ENCODE measurements at places on chromosomes 12 and 14.

DNA sequence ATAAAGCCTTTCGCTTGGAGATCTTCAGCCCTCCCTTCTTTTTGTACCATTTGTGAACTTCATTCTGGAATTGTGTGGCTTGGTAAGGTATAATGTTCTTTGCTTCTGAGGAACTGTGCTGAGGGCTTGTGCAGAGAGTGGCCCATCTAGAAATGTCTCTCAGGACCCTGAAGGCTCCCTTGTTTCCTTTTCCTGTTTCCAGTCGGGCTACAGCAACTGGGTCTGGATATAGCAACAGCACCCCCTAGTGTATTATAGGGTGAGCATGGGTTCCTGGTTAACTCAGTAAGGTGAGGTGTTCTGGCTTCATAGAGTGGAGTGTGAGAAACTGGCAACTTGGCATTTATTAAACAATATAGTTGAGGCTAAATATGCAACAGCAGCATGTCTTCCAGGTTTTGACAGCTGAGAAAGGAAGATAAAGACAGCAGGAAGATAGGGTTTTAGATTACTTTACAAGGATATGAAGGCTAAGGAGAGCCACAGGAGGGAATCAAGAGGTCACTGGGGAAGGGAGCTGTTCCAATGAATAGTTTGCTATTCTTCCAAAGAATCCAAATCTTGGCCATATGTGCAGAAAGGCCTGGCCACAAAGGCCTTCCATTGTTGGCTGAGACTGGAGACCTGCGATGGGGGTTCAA lies 49.1 kb upstream of the RNU6-8 start:
- DNase-seq, result no peak

GRCh38 chr12:39533951-39534350 lies 85.7 kb downstream of the ABCD2 start:
- no peak for DNase-seq

DNA sequence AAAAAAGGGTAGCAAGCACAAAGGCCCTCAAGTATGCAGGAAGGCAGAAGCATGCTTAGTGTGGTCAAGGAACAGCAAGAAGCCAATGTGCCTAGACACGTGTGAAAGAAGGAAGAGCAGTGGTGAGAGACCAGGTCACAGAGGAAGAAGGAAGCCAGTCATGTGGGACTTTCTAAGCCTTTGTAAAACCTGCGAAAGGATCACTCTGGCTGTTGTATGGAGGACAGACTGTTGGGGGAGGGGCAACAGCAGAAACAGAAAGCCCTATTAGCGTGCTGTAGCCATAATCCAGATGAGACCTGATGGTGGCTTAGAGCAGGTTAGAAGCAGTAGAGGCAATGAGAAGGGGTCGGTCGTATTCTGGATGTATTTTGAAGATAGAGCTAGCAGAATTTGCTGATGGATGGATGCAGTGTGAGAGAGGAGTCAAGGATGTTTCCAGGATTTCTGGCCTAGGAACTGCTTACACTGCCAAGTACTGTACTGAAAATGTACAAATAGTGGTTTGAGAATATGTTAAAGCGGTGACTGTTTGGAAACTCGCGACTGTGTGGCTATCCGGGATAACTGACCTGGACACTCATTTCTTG lies 5.7 kb upstream of the MLF2 start:
- DNase-seq, result no peak

- DNase-seq, result no peak
Observed at GRCh38 chr12:95168746-95169145, 48.5 kb downstream of the FGD6 start.

GRCh38 chr12:28611115-28611435 lies 420.8 kb downstream of the CCDC91 start:
- no peak for DNase-seq

DNA sequence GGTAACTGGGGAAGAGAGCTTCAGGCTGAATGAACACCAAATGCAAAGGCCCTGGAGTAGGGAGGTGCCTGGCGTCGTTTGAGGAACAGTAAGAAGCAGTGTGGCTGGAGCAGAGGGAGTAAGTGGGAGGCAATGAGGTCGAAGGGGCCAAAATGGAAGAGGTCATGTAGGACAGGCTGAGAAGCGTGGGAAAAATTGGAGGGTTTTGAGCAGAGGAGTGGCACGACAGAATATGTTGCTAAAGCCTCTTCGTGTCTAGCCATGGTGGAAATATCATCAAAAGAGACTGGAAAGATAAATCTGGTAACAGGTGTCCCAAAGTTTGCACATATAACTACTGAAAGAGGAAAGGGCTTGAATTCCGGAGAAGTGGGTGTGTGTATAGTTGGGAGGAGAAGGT lies 1.9 kb downstream of the TRIM9 start:
- DNase-seq, result no peak

- DNase-seq, result no peak
Observed at GRCh38 chr12:57221169-57221917, 4.7 kb downstream of the NXPH4 start.

GRCh38 chr14:53375599-53375998 lies 222.5 kb upstream of the DDHD1 start:
- no peak for DNase-seq

DNA sequence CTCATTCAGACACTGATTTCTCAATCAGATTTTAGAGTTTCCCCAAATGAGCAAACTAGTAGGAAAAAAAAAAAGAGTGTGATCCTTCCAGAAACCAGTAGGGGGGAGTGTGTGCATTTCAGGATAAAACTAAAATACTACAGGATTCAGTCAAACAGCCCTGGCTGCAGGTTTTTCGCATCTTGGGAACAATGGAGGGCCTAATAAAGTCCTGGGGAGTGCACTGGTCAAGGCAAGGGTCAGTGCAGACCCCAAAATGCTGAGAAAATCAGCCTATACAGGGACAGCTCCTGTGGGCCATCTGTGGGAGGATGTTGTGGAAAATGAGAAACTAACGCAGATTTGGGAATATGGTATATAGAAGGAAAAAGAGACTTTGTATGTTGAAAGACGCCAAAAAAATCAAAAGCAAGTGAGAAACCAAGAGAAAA lies 22.2 kb upstream of the ABCD4 start:
- no peak for DNase-seq

- DNase-seq, result peak; percentile 5
Observed at GRCh38 chr14:51860164-51860824, at the start of gene GNG2. Gene GNG2 (plus strand): TSS chr14:51860612. CDS start chr14:51950679, 90,067 bp downstream.

DNA sequence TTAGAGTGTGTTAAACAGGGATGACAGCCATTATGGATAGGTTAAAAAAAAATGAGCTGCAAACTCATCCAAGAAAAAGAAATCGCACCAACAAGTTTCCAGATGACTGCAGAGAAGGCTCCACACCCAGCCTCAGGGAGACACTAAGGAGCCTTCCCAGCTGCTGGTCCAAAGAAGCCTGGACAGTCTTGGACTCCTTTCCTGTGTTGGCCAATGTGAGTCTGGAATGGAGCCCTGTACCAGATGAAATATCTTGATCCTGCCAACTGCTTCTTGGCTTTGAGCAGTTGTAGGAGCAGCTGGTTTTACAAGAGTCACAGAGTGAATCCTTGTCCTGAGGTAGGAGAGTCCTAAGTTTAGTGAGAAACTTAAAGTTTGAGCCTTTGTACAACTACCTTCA lies 44.5 kb downstream of the SLC38A1 start:
- DNase-seq, result no peak

GRCh38 chr12:2475984-2476383 lies 318.8 kb upstream of the FKBP4 start:
- DNase-seq, result no peak

GRCh38 chr12:13186302-13186701 lies 10.2 kb upstream of the EMP1 start:
- DNase-seq, result no peak

DNA sequence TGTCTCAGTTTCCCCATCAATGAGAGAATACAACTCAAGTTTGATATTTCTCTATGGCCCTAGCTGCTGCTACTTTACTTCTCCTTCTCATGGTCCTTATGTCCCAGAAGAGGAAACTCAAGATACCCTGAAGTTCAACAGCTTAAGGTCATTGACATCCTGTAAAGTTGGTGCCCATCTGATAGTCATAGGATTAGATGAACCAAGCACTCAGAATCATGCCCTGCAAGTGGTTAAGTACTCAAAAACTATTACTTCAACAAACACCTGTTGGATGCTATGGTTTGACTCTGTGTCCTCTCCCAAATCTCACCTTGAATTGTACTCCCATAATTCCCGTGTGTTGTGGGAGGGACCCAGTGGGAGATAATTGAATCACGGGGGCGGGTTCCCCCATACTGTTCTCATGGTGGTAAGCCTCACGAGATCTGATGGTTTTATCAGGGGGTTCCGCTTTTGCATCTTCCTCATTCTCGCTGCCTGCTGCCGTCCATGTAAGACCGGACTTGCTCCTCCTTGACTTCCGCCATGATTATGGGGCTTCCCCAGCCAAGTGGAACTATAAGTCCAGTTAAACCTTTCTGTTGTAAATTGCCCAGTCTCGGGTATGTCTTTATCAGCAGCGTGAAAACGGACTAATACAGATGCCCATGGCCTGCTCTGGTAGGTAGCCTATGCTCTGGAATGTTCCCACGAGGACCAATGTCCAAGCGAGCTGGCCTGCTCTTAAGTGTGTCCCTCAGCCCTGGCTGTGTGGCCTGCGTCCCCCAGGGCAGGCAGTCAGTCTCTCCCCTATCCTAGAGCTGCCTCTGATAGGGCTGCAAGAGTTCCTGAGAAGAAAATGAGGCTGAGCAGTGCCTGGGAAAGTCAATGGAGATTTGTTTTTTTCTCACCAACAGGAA lies 18.1 kb downstream of the CAMKK2 start:
- no peak for DNase-seq

DNA sequence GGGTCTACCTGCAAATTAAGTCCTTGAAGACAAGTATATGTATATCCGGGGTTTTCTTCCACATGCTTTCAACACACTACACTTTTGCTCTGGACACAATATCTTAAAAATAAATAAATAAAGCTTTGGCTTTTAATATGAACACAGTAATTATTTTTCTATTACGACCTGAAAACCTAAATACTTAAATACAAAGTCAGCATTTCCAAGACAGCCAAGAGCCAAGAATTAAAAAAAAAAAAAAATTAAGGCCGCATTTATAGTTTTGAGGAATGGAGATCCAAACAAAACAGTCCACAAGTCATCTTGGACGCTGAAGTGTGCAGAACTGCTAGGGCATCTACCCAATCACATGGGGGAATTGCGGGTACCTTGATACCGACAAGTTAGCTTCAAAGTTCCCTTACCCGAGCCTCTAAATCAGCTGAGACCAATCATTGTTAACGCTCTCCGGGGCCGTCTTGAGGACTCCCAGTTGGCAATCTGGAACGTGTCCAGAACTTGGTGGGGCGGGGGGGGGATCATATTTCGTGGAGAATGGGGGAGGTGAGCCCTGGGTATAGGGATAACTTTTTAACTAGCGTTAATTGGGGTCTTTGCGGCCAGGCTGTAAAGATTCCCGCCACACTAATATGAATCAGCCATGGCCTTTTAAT lies 731 bp upstream of the PCNX4 start:
- no peak for DNase-seq

DNA sequence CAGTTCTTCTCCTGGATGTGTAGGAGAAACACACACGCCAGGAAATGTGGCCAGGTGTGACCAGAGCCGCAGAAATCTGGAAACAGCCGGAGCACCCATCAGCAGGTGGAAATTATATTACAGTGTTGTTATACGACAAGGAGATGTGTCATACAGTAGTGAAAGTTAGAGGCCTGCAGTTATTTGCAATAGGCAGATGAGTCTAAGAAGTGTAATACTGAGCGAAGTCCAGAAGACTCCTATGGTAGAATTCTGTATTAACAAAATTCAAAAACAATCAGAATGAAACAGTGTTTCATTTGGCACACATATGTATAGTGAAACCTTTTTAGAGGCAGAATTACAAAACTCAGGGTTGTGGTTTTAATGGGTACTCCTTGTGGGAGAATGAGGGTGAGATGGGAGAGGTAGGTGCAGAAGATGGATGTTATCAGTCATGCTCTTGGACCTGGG lies 39.3 kb upstream of the AMN start:
- DNase-seq, result no peak

DNA sequence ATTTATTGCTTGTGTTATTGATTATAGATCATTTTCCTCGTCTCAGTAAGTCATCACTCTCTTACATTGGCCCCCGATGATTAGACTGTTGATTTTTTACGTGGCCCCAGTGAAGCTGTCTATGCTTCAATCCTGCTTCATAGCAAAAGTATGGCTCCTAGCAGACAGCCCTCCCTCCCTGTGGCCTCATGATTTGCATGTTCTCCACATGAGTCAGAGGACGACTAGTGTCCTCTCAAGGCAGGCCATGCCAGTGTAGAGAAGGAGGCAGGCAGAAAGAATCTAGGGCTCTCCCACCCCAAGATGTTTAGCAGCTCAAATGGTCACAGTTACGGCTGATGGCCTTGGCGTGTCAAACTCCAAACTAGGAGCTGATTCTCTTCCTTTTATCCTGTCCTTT lies 59.6 kb downstream of the FIGNL2 start:
- no peak for DNase-seq

DNA sequence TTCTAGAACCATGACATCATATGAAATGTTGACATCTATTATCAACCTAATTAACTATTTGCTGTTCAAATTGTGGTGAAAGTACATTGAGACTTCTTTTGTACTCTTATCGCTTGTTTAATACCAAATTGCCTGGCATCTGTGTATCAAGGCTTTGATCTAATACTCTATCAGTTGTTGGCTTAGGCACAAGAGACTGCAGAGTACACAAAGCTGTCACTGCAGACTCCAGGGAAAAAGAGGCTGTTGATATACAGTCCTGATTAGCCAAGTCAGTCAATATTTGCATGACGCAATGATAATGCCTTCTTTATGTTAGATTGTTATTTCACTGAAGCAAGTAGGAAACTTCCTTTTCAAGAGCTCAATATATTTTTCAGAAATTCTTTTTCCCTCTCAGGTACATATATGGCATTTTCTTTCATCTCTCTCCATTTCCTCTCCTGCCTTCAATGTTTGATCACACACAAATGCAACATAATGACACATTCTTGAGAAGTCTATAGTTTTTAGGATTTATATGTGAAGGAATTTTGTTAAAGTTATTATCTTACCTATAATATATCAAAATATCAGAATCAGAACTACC lies 32.3 kb upstream of the PTCSC3 start:
- DNase-seq, result no peak

DNA sequence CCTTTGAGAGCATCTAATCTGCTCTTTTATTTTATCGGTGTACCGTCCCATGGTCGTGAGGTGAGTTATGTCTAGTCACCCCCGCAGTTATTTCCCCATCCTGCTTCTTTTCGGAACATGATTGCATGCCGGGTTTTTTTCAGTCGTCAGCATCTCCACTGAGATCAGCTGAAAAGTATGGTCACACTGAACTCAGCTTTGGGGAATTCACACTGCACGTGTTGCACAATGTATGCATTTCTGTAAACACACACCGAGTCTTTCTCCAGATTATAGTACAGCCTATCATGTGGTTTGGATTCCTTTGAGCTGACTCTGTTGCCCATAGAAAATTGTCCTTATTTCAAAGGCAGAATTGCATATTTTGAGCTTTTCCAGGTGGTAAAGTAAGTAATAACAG lies 24.6 kb downstream of the PLXNC1 start:
- DNase-seq, result no peak

DNA sequence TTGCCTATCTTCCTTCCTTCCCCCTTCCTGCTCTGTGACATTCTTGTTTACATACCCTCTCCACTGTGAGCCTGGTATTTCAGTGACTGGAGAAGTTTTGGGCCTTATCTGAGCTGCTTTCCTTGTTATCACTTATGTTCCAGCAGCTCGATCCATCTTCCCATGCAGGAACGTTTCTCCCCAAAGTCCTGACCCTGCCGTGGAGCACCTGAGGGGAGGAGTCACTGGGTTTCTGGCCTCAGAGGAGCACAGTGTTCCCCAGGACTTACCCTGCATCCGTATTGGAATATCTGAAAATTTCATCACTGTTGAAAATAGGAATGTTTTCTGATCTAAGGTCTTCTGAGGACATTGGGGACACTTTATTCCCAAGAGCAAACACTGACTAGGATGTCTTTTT lies 141.8 kb downstream of the CACNA1C start:
- no peak for DNase-seq
